ENCODE measurements at places on chromosomes 12 and 14.

DNA sequence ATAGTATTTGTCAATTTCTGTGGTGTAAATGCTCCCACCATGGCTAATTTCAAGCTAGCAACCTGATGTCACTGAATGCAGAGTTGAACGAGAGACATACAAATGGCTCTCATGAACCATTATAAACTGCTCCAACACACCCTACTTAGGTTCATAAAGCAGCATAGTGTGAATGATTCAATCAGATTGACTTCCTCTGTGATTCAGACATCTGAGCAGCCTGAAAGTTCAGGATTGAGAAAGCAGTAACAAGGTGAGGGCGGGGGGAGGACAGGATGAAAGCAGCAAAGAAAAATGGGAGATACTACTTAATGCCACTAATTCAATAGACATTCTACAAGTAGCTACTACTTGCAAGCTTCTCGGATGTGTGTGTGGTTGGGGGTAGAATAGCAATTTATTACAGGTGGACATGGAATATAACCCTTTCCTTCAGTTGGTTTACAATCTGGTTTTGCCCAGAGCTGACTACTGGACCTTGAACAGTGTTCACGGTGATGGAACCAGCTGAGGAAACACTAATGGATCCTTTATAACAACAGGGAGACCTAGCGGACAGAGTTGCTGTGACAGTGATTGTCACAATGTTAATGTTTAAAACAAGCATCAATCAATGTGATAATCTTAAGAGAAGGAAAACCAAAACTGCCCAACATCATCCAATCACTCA lies 52.5 kb upstream of the PELI2 start:
- no peak for DNase-seq

- no peak for DNase-seq
Observed at GRCh38 chr12:124026755-124027745, 54.0 kb downstream of the ZNF664 start.

DNA sequence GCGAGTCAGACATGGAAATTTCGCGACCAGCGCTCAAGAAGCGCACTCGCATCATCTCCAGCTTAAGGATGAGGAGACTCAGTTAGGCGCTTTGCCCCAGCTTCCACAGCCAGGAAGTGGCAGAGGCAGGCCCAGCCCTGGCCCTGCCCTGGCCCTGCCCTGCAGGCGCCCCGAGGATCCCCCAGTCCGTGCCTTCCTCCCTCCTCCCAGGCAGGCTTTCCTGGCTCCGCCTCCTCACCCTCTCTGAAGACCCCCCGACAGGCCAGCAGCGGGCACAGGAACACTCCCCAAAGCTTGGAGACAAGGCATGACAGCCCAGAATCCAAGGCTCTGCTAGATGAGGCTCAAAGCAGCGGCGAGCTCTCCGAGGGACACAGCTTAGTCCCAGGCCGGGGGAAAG lies 25.1 kb downstream of the UBR7 start:
- no peak for DNase-seq

GRCh38 chr12:65800937-65801336 lies 23.3 kb upstream of the HMGA2 start:
- no peak for DNase-seq

DNA sequence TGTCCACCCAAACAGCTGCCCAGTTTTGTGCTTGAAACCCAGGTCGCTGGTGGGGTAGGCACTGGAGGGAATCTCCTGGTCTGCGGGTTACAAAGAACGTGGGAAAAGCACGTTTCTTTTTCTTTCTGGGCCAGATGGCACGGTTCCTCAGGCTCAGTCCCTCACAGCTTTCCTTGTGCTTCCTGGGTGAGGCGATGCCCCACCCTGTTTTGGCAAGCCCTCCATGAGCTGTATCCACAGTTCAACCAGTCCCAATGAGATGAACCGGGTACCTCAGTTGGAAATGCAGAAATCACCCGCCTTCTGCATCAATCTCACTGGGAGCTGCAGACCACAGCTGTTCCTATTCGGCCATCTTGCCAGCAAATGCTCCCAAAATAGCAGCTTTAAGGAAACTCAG lies 51.4 kb upstream of the TMTC2 start:
- no peak for DNase-seq

GRCh38 chr14:89507926-89508460 lies 91.0 kb upstream of the FOXN3 start:
- no peak for DNase-seq

- no peak for DNase-seq
Observed at GRCh38 chr14:101196795-101197590, 293.5 kb upstream of the RTL1 start.

GRCh38 chr12:106415134-106415533 lies 57.6 kb downstream of the POLR3B start:
- no peak for DNase-seq

DNA sequence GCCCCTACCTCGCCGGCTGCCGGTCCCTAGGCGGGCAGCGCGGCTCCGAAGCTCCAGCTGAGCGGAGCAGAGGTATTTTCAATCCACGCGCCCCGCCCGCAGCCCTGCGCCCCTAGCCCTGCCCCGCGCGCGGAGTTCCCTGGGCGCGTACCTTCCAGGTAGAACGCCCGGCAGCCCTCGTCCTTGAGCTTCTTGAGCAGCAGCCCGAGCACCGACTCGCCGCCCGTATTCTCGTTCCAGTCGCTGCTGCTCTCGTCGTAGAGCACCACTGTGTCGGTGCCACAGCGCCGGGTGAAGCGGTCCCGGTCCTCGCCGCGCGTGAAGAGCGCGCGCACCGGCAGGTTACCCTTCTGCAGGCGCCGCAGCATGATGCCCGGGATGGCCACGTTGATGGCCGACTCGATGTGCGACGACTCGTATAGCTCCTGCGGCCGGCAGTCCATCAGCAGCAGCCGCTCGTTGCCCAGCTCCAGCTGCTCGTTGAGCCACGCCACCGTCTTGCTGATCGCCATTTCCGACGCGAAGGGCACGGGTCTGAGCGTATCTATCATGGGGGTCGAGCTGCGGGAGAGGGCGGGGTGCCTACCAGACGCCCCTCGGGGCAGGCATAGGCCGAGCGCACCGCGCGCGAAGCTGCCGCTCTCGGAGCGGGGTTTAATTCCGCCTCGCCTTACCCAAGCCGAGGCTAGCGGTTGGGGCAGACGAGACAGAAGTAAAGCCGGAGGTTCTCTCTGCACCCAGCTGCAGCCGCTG lies 636 bp downstream of the DUSP6 start:
- DNase-seq: no peak

All from activated CD4-positive, alpha-beta T cell treated with anti-CD3 and anti-CD28 coated beads for 1 hour (primary cell).